WTC11 (cell line): ENCODE measurements at places on chromosomes 13 and 19. TPM values are rescaled to one million over a fixed set of nuclear protein-coding genes. Genes with fewer than 3 reads are reported as not detected.

DNA sequence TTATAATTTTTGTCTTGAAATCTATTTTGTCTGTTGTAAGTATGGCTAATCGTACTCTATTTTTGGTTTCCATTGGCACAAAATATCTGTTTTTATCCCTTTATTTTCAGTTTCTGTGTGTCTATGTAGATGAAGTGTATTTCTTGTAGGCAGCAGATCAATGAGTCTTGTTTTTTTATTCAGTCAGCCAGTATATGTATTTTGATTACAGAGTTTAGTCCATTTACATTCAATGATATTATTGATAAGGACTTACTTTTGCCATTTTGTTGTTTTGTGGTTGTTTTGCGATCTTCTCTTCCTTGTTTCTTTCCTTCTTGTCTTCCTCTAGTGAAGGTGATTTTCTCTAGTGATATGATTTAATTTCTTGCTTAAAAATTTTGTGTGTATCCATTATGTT, 336.3 kb upstream of the SPRY2 start:
- no peak for DNase-seq

GRCh38 chr13:44447783-44448321, 74.2 kb downstream of the SERP2 start:
- no peak for DNase-seq

DNA sequence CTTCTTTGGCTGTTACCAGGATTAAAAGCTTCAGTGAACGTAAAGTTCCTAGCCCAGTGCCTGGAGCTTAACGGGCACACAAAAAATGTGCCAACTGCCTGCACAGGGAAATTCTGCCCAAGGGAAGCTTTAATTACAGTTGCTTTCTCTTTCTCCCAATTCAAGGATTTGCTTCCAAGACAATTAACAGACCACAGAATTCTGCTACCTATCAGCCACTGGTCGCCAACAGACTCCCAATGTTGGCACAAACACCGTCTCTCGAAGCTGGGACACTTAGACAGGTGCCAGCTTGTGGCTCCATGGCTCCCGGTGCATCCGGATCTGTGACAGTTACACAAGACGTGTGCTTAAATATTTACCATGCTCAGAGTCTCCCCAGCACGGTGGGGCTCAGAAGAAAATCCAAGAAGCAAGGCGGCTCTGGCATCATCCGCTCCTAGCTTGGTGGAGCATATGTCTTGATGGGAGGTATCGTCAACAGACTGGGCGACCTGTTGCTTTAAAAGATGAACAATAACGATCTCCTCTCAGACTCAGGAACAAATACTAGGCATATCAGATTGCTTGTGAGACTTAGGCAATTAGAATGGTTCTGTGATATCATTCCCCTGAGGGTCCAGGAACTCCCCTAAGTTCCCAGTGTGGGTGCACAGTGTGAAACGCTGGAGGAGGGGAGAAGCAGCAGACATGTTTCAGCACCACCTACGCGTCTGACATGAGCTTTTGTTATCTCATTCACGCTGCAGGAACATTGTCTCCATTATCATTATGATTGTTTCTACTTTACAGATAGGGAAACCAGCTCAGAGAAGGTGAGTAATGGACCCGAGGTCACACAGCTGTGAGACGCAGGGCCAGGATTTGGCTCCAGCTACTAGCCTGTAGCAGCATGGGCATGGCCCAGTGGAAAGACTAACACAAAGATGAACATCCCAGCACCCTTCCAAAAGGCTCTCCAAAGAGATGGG, 61.6 kb downstream of the ALOX5AP start:
- no peak for DNase-seq

DNA sequence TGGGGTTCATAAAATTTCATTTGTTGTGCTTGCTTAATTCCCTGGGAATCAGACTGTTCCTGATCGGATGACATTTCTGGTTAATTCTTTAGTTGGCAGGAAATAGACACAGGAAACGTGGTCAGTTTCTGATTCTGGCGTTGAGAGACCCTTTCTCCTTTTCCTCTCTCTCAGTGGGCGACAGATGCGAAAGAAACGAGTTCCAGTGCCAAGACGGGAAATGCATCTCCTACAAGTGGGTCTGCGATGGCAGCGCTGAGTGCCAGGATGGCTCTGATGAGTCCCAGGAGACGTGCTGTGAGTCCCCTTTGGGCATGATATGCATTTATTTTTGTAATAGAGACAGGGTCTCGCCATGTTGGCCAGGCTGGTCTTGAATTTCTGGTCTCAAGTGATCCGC, 10.8 kb downstream of the LDLR start:
- DNase-seq, result no peak

GRCh38 chr13:28640861-28641599, 17.9 kb upstream of the POMP start:
- no peak for DNase-seq

DNA sequence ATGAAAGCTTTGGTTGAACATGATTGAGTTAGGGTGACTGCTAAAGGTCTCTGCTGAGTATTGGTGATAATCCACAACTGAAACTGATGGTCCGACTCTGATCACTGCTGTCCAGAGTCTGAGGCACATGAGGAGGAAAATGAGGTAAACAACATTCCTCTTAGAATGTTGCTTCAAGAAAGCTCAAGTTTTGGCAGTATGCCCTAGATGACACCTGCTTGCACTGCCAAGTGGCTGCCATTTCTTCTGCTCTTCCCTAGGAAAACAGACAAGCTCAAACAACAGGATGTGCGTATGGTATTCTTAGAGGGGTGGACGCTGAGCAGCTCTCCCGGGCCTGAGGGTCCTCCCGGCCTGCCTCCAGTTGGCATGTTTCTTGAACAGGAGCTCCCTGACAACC, 15.2 kb upstream of the MTIF3 start:
- no peak for DNase-seq

DNA sequence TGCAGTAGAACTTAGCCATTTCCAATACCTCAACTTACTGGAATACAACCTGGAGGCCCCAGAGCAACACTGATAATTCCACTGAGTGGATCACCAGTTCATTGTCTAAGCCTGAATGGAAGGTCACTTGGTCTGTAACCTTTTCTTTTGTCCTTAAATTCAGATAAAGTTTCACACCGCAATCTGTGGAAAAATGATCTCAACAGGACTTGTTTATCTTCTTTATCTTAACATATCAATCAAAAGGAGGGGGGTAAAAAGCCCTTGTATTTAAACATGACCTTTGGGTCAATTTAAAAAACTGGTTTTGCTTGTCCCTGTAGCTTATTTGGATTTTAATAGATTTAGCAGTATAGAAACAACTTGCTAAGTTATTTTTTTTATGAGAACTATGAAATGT, 21.6 kb downstream of the SAE1 start:
- DNase-seq, result no peak

- no peak for DNase-seq
These were observed 243.6 kb downstream of the NDFIP2 start for GRCh38 chr13:79724348-79725103.

GRCh38 chr13:23510544-23510916, 59.7 kb upstream of the TNFRSF19 start:
- DNase-seq, result no peak

GRCh38 chr13:19089315-19089714, 92.3 kb downstream of the TUBA3C start:
- no peak for DNase-seq

DNA sequence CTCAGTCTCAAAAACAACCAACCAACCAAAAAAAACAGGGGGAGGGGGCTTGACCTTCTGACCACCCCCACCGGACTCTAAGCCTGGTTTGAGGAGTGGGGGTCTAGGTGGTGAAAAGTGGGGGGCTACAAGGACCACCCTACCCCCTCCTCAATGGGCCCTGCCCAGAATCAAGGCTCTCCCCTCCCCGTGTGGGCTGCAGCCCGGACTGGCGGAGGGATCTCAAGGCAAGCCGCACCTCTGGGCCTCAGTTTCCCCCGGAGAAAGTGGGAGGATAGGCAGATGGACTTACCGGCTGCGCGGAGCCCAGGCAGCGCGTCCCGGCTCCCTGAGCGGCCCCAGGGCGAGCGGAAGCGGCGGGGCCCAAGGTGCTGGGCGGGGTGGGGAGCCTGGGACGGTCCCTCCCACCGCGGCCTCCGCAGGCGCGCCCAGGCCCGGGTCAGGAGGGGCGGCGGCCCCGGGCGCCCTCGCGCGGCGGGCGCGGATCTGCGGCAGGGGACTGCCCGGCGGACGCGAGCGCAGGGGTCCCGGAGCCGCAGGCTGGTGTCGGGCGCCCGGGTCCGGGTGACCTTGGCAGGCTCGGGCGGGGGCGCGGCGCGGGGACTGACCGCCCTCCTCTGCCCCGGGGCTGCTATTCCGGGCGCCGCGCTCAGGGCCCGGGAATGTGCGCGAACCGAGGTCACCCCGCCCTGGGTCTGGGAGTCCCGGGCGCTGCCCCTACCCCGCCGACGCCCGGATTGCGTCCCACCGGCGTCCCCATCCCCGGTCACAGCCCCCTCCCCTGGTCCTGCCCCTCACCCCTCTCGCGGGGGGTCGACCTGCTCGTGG, at the start of gene ADAMTSL5:
Gene ADAMTSL5 (minus strand): TSS at position 349 of the 828 bp plus-strand sequence. CDS start 2,076 bp downstream, outside the sequence.
- DNase-seq, result peak; percentile 45

Gene ZIM2
- total RNA-seq, result not detected in 3 replicates

Gene PLPP2
- 78.7 to 102 TPM (median 99.6 TPM) in 3 replicates for total RNA-seq

Gene ZNF560
- total RNA-seq, result 4.4 to 5.8 TPM (median 4.9 TPM) in 3 replicates

Gene TTC9B
- total RNA-seq, result 0.23 TPM in 1 of 3 replicates, not detected in the others

Gene RNF113B
- total RNA-seq, result not detected in 3 replicates
